Stimulated activated CD8-positive, alpha-beta memory T cell treated with anti-CD3 and anti-CD28 coated beads, Interleukin-7, amount 100 ng/mL, for 1 hour (primary cell): ENCODE measurements at places on chromosomes 2 and 18.

DNA sequence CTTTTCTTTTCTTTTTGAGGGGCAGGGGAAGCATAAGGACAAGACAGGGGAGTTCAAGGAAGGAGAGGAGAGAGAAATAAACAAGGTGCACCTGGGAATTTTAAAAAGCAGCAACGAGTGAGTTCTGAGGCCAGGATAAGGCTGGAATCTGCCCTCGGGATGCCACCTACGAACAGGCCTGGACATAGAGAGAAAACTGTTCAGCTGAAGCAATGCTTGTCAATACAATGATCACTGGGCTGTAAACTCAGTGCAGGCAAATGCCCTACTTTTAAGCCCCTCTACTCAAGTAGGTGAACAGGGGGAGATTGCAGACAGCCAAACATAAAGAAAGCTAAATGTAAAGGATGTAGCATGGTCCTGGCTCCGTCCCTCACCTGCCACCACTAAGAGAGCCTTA lies 330.5 kb downstream of the ETAA1 start:
- no peak for DNase-seq

GRCh38 chr2:27720004-27720551 lies 51.4 kb upstream of the MRPL33 start:
- no peak for DNase-seq

DNA sequence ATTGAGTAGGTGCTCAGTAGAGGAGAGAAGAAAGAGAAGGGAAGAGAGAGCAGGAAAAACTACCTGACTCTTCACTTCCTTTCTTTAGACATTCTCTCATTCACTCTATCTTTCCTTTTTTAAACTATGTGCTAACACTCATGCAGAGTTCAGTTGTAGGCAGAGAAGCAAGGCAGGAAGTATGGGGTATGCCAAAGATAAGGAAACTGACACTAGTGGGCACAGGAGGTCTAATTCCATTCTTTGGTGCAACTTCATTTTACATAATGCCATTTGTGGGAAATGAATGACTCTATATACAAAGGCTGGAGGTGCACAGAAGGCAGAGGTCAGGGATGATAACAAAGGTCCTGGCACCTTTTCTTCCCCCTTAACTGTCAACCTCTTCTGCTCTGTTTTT lies 35.1 kb upstream of the ACVR1 start:
- DNase-seq = no peak

- DNase-seq = no peak
These were observed 4.5 kb downstream of the FAM117B start for GRCh38 chr2:202639231-202639630.
